ENCODE measurements at places on chromosomes 4 and X. TPM values are rescaled to one million over a fixed set of nuclear protein-coding genes. Genes with fewer than 3 reads are reported as not detected.

DNA sequence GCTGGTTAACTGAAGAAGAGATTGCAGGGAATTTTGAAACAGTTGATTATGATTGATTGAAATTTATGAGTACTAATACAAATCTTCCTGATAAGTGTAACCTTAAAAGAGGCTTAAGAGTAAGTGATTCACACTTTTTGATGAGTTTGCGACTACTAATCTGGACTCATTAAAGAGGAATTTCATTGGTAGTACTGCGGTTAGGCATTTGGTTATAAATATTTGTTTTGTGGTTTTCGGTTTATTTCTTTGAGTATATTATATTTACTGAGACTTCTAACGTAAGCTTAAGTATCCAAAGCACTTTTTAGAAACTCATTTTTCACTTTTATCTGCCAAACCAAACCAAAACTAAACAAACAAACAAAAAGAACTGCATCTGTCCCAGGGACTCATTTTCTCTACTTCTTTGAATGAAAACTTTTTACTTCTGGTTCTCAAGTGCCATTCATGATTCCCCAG is 20.7 kb downstream of the SLIT2 start:
- DNase-seq, result peak; percentile 81

DNA sequence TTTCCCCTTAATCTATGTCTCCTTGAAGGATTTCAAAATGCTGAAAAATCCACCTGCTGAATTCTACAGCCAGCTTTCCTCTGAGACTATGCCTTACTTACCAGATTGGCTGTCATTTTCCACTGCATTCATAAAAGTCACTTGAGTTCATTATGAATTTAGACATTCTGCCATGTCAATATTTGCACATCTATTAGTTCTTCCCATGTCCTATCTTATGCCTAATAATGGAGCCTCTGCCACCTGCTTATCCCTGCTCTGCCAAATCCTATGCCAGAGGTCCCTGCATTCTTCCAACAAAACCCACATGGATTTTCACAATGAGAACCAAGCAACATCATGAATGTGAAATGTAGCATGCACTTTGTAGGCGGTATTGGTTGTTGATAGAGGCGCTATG is 42.6 kb downstream of the GASK1B start:
- no peak for DNase-seq

GRCh38 chr4:122826553-122827257 is at the start of gene FGF2:
FGF2 (plus strand) TSS chr4:122826831; CDS start chr4:122827175, 344 bp downstream.
- peak; percentile 61 for DNase-seq

DNA sequence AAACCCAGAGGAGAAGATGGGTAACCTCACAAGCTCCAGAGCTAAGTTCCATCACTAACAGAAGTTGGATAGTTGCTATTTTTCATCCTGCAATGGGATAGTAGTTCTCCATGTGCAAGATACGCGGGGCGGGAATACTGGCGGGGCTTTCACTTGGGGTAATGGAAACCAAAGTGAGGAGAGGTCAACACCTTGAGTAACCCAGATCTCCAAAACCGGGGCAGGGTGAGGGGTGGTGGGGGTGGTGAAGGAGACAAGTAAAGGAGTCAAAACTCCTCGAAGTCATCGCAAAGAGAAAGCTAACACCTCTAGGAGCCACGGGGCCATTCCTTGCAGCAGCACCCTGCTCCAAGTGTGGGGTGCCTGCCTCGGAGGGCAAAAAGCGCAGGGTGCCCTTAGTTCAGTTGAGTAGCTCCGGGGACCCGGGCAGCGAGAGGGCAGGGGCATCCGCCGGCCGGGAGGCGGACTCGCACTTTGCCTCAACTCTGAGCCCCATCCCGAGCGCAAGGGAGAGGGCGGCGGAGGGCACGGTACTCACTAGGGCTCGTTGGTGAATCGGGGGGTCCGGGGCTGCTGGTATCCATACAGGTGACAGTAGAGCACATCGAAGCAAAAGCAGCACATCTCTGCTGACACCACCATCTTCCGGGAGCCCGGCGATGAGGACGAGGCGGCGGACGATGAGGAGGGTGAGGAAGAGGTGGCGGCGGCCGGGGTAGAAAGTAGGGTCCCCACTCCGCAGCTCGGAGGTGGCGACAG is 645 bp downstream of the AMMECR1 start:
- DNase-seq, result peak; percentile 44

DNA sequence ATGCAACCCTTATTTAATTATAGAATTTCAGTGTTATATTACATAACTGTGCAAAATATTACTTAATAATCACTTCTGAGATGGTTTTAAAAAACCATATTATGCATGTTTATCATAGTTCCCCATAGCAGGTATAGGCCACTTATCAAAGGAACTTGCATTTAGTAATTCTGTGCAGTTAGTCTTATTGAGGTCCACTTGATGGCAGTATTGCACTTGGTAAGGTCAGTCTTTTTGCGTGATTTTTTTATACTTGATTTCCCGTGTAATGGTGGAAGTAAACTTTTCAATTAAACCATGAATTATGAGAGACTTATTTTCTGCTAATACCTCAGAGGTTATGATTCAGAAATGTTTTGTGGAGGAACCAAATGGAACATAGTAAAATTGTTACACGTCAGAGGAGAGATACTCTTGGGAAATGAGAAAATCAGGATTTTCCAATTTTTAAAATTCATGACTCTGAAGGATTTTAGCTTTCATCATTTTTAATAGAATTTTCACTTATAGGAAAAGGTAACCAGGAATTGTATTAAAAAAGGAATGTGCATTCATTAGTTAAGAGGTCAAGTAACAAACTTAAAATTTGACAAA is 230.0 kb downstream of the CCSER1 start:
- DNase-seq, result peak; percentile 57

- DNase-seq, result peak; percentile 66
Measured at GRCh38 chr4:142846729-142847596, 862 bp upstream of the INPP4B start.

The UGT2A1 gene
- total RNA-seq, result not detected

The CXCL1 gene
- total RNA-seq, result 5.7 TPM

The TTC29 gene
- total RNA-seq, result 0.49 TPM

The POF1B gene
- total RNA-seq, result not detected

The PLAC1 gene
- total RNA-seq, result 0.37 TPM

The IL13RA1 gene
- total RNA-seq, result 141 TPM

The NPFFR2 gene
- total RNA-seq, result not detected

The F11 gene
- not detected for total RNA-seq

The F9 gene
- total RNA-seq, result not detected

The MAGEE1 gene
- total RNA-seq, result 0.15 TPM

Data from M059J (cell line).